CD4-positive, alpha-beta T cell treated with Interleukin-6 at 100 ng/mL for 8 hours (primary cell): ENCODE measurements at places on chromosomes 6 and 20.

DNA sequence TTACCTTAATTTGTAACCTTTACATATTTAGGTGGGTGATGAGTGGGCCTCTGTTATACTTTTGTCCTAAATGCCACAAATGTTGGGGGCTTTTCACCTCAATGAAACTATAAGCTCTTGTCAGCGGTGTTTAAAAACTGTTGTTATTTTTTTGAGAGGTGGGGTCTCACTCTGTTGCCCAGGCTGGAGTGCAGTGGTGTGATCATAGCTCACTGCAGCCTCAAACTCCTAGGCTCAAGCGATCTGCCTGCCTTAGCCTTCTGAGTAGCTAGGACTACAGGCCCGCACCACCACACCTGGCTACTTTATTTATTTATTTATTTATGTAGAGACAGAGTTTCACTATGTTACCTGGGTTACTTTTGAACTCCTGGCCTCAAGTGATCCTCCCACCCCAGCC lies 66.7 kb downstream of the ZDHHC14 start:
- no peak for DNase-seq

- DNase-seq: no peak
Observed at GRCh38 chr6:166270706-166271375, 37.4 kb downstream of the PRR18 start.

- DNase-seq: no peak
Observed at GRCh38 chr6:153208706-153209105, 77.6 kb upstream of the RGS17 start.

- no peak for DNase-seq
Observed at GRCh38 chr6:24227556-24227955, 101.5 kb downstream of the NRSN1 start.

DNA sequence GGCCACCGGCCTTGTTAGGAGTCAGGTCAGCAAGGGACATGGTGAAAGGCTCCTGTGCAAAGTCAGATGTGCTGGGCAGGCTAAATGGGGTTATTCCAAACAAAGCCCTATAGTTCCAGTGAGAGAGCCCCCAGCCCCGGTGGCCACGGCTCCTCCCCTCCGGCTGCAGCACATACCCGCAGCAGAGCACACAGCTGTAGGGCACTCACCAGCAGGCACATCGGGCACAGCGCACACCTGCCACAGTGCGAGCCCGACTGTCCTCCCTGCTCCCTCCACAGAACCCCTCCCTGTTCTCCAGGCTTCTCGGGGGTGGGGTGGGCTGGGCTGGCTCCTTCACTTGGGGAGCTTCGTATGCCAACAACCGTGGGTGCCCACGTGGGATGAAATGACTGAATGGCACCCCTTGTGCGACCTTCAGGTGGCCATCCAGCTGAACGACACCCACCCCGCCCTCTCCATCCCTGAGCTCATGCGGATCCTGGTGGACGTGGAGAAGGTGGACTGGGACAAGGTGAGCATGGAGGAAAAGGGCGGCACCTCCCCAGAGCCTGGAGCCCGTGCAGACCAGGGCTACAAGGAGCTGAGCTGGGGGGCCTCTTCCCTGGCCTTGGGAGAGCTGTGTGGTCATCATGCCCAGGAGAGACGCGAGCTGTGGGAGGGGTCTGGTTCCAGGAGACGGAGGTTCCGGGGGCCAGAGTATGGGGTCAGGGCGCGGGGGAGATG lies 30.9 kb downstream of the PYGB start:
- no peak for DNase-seq

- DNase-seq: no peak
Observed at GRCh38 chr6:167758309-167759023, 68.2 kb upstream of the AFDN start.

DNA sequence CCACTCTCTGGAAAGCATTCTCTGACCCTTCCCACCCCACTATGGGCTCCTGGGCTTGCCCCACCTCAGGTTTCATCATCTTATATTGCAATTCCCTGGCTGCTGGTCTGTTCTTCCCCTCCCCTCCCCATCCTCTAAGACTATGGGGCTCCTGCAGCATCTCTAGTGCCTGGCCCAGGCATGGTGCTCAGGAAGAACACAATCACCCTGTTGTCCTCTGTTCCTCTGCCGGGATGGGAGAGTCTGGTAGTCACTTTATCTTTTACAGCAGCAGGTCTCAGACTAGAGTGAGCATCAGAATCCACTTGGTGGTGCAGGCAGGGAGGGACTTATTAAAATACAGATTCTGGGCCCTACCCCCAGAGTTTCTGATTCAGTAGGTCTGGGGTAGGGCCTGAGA lies 5.0 kb upstream of the LPIN3 start:
- DNase-seq: no peak

GRCh38 chr6:147067184-147067583 lies 137.0 kb upstream of the STXBP5 start:
- no peak for DNase-seq

- DNase-seq: no peak
Observed at GRCh38 chr6:69570106-69570505, 226.7 kb downstream of the LMBRD1 start.
